ENCODE measurements at places on chromosomes 7 and 10. TPM values are rescaled to one million over a fixed set of nuclear protein-coding genes. Genes with fewer than 3 reads are reported as not detected.

PRSS37 gene
- total RNA-seq = not detected

NUTM2A gene
- total RNA-seq = 1.2 TPM

HMX2 gene
- not detected for total RNA-seq

CALY gene
- 3.5 TPM for total RNA-seq

Measured in osteocyte (in vitro differentiated cells).